ENCODE measurements at places on chromosomes 13 and 19.

DNA sequence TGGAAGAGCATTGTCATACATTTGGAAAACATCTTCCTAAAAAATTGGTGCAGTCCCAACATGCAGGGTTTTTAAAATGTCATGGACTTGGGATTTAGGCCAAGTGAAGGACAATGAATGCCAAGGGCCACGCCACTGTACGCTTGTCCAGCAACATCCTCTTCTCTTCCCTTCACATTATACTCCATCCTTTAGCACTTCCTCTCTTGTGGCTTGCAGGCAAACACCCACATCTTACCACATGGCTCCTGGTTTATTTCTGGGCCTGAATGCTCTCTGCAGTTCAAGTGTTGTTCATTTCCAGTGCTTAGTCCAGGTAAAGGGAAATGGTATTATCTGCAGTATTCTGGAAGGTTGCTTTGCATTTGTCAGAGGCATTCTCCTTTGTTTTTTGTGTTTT, 45.0 kb downstream of the CBY2 start:
- DNase-seq: no peak

- DNase-seq: no peak
These were observed 2.6 kb downstream of the VAV1 start for GRCh38 chr19:6774821-6775707.

GRCh38 chr13:111225166-111225565, 95.3 kb upstream of the TEX29 start:
- DNase-seq: no peak

GRCh38 chr13:70223911-70224310, 115.7 kb upstream of the KLHL1 start:
- no peak for DNase-seq

- no peak for DNase-seq
These were observed 416 bp downstream of the BCKDHA start for GRCh38 chr19:41398050-41398418.

DNA sequence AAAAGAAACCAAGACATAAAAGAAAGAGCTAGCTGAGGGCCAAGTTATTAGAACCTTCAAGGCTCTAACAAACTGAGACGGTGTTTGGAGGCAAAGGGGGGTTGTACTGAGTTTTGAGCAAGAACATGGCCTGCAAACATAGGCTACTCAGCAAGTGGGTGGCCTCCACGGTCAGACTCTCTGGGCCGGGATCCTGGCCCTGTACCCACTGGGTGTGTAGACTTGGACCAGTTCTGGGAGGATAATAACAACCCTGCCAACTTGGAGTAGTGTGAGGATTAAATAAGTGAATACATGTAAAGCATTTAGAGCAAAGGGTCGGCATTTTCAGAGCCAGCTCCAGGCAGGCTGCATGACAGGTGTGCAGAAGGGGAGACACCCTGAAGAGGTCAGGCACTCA, 56.1 kb upstream of the TNFRSF19 start:
- DNase-seq: no peak

GRCh38 chr13:114054264-114054663, 78.2 kb downstream of the RASA3 start:
- DNase-seq: no peak

DNA sequence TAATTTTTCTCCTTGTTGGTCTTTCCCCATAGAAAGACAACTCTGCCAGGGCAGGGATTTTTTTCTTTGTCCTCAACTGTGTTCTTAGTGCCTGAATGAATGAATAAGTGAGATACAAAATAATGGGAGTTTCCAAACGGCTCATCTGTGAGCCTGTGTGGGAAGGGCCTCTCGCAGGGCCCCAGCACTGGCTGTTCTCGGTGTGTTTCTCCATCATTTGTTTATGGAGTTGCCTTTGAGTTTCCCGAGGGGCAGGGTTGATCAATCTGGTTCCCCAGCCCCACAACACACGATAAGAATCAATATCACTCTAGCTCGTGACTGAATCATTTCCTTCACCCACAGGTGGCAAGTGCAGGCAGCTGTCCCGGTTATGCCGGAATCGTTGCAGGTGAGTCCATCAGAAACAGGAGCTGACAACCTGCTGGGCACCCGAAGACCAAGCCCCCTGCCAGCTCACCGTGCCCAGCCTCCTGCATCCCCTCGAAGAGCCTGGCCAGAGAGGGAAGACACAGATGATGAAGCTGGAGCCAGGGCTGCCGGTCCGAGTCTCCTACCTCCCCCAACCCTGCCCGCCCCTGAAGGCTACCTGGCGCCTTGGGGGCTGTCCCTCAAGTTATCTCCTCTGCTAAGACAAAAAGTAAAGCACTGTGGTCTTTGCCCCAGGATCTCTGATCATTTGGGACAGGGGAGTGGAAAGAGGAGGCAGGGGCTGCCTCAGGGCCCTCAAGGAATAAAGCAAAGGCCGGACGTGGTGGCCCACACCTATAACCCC, 14.9 kb downstream of the FXYD5 start:
- no peak for DNase-seq

DNA sequence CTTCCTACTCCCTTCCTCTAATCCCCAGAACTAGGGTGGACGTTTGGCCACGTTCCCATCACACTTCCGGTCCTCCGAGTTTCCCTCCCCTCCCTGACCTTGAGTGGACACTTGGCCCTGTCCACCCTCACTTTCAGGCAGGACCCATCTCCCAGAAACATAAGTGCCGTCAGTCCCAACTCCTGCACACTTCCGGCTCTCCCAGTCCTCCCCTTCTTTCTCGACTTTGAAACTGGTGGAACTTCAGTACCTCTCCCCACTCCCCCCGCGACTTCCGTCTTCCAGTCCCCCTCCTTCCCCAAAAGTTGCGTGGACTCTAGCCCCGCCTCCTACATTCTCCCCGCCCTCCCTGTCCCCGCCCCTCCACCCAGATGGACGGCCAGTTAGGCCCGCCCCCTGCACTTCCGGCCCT, 278 bp upstream of the ZNF274 start:
- peak; percentile 70 for DNase-seq

DNA sequence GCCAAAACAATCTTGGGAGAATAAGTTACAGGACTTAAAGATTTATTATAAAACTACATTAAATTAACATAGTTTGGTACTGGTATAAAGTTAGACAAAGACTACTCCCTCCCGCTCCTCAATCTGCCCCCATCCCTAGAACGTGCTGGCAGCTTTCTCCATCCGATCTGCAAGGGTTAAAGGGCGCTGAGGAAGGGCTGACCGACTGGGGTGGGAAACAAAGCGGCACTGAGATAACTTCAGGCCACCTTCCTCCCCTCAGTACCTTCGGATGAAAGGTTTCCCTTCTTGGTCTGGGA, 790 bp upstream of the SUGT1 start:
- no peak for DNase-seq

DNA sequence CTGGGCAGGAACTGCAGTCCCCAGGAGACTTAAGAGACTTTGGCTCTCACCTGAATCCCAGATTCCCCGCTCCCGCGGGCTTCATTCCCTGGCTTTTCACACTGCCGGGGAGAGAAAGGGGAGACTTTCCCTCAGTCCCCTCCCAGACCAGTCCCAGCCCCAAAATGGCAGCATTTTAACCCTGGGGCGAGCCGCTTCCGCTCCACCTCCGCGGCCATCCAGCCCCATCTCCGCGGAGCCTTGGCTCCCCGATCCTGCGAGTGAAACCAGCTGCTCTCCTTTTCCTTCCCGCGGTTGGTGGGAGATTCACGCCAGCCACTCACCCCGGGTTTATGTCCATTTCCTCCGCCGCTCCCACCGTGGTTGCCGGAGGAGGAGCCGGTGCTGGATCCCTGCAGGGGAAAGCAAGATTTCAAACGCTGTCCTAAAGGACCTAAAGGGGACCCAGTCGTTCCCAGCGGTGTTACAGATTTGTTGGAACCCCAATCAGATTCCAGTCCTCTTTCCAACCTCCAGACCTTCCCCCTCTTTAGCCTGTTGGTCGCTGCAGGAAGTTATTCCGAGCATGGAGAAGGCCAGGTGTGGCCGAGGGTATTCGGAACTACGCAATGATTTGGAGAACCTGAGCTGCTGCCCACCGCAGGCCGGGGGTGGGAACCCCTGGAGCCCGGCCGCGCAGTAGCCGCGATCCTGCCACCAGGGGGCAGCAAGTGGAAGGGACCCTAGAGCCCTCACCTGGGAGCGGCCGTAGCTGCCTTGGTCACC, 3.4 kb downstream of the DMKN start:
- DNase-seq: peak; percentile 58

GRCh38 chr13:97866346-97866745, 87.1 kb upstream of the IPO5 start:
- DNase-seq: no peak

- DNase-seq: no peak
These were observed 107.7 kb upstream of the SPATA13 start for GRCh38 chr13:24052547-24053518.

GRCh38 chr13:100842136-100842535, 167.5 kb upstream of the TMTC4 start:
- DNase-seq: no peak

GRCh38 chr19:17052439-17052838, 22.8 kb downstream of the HAUS8 start:
- no peak for DNase-seq

DNA sequence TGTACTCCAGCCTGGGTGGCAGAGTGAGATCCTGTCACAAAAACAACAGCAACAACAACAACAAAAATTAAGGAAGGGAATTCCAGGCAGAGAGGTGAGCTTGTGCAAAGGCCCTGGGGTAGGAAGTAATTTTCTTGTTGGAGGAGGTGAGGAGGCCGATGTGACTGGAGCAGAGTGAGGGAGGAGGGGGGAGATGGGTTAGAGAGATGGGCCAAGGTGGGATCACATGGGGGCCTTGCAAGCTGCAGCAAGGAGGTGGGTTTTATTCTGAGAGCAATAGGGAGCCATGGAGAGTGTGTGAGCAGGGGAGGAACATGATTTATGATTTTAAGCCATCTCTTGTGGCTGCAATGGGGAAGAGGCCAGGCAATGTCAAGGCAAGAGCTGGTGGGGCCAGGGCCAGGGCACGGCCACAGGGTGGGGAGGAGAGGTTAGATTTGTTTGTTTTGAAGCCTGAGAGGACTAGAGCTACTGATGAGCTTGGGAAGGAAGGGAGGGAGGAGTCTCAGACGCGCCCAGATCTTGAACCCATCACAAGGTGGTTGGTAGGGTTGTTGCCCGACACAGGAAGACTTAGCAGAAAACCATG, 12.5 kb upstream of the COMP start:
- no peak for DNase-seq

- no peak for DNase-seq
These were observed 71.4 kb downstream of the FREM2 start for GRCh38 chr13:38758277-38758676.

- DNase-seq: no peak
These were observed 209.1 kb downstream of the OLFM4 start for GRCh38 chr13:53237696-53238095.
